Ureter (tissue), 1 donor: ENCODE measurements at places on chromosomes 4 and X. TPM values are rescaled to one million over a fixed set of nuclear protein-coding genes. Genes with fewer than 3 reads are reported as not detected.

GSX2 gene
- not detected for total RNA-seq

PABPC5 gene
- total RNA-seq: 1.6 TPM

ADAMTS3 gene
- 0.94 TPM for total RNA-seq

PLCXD1 gene
- 15.1 TPM for total RNA-seq

DUX4 gene
- 0.29 TPM for total RNA-seq

CFAP99 gene
- not detected for total RNA-seq

ZFX gene
- total RNA-seq: 75.0 TPM

H2BW2 gene
- total RNA-seq: 0.26 TPM

PLXNB3 gene
- 42.8 TPM for total RNA-seq

NDP gene
- 0.78 TPM for total RNA-seq

EFHC2 gene
- total RNA-seq: 2.3 TPM

SLC10A7 gene
- total RNA-seq: 26.7 TPM

IGFBP7 gene
- 487 TPM for total RNA-seq

SYNPO2 gene
- total RNA-seq: 381 TPM

PRKG2 gene
- 4.7 TPM for total RNA-seq

SPARCL1 gene
- 400 TPM for total RNA-seq

LRP2BP gene
- 2.1 TPM for total RNA-seq
